ENCODE measurements at places on chromosomes 4 and X.
A peak's percentile ranks its signal among the peaks of the same experiment; 100 is the strongest.

DNA sequence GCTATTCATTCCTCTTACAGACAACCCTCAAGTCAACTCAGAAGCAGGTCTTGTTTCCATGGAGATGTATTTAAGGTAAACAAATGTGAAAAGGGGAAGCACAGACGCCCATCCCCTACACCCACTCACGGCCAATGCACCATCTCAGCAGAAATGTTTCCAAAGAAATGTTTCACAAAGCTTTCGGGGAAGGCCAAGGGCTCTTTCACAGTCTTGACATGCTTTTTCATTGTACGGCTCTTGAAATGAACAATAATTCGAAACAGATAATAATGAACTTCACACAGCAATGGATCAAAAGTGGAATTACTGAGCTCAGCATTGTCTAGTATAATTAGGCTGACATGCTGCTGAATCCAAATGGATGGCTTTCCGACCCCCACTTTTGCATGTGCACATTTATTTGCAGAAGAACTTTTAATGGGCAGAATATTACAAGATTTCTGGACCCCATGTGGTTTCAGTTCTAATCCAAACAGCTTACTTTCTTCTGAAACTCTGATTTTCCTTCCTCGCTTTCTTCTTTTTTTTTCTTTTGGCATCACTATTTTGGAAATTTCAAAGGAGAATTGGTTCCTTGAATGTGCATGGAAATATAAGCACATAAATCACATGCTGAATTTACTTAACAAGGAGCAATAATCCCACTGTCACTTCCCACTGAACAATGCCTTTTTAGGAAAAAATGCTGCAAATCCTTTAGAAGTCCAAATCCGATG, 160.9 kb downstream of the SMIM20 start:
- DNase-seq: no peak

DNA sequence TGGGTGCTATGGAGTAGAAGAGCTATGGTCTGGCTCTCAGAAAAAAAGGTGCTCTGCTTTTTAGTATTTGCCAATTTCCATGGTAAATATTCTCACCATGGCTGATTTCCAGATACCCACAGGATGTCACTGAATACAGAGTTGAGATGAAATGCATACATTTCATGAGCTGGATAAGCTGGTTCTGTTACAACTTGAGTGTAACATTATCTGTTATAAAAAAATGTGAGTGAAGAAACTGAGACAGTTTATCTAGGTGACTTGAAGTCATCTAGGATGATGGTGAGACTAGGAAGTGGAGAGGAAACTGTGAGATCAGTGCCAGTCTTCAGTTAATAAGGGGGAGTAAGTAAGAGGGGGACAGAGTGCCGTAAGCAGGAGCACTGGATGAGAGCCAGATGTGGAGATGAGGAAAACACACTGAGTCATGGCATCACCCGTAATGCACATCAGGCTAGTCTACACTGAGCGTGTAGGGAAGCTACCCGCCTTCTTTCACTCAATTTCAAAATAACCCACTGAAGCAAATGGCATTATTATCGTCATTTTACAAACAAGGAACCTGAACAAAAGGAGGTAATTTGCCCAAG, 5.0 kb downstream of the HPSE start:
- DNase-seq: no peak

DNA sequence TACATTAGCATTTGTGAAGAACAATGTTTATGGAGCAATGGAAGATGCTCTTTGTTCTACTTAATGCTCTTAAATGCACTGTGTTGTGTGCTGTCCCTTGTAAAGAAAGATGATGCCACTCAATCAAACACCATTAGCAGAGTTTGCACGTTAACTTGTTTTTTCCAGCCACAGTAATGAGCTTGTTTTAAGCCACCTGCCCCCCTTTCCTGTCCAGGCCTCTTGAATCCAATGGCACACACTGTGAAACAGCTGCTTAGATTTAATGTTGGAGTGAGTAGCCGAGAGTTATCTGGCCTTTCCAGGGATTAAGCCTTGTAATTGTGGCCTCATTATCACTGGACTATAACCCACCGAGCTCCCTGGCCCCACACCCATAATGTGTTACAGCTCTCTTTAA, 86.0 kb downstream of the PAK3 start:
- DNase-seq: no peak

- no peak for DNase-seq
Observed at GRCh38 chrX:16953606-16954211, 7.3 kb downstream of the REPS2 start.

GRCh38 chr4:76232681-76233080, 18.8 kb upstream of the FAM47E start:
- no peak for DNase-seq

- DNase-seq: no peak
Observed at GRCh38 chr4:150379454-150379853, 202.5 kb upstream of the MAB21L2 start.

DNA sequence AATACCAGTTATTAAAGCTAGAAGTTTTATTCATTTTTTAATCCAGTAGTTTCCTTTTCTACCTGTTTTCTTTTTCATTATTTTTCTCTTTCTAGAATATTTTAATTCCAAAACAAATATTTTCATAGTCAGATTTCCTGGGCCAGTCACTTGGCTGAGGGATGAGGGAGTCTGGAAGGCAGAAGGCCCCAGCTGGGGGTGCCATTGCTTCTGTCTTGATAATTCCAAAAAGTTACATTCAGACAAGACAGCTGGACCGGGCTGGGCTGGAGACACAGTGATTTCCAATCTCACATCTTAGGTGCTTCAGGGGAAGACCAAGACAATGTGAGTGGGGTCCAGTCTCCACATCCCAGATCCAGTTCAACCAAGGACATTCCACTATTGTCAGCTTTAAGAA, 263.5 kb downstream of the TMA16 start:
- DNase-seq: no peak

- DNase-seq: no peak
Observed at GRCh38 chr4:150136481-150136880, 58.2 kb downstream of the DCLK2 start.

- DNase-seq: no peak
Observed at GRCh38 chr4:80249144-80249543, 17.3 kb upstream of the FGF5 start.

- DNase-seq: no peak
Observed at GRCh38 chr4:181821039-181822004, 421.9 kb upstream of the TENM3 start.

GRCh38 chr4:158768555-158769174, at the start of gene FNIP2:
FNIP2 (plus strand) TSS chr4:158769026; CDS start chr4:158769213, 187 bp downstream.
- peak; percentile 82 for DNase-seq

DNA sequence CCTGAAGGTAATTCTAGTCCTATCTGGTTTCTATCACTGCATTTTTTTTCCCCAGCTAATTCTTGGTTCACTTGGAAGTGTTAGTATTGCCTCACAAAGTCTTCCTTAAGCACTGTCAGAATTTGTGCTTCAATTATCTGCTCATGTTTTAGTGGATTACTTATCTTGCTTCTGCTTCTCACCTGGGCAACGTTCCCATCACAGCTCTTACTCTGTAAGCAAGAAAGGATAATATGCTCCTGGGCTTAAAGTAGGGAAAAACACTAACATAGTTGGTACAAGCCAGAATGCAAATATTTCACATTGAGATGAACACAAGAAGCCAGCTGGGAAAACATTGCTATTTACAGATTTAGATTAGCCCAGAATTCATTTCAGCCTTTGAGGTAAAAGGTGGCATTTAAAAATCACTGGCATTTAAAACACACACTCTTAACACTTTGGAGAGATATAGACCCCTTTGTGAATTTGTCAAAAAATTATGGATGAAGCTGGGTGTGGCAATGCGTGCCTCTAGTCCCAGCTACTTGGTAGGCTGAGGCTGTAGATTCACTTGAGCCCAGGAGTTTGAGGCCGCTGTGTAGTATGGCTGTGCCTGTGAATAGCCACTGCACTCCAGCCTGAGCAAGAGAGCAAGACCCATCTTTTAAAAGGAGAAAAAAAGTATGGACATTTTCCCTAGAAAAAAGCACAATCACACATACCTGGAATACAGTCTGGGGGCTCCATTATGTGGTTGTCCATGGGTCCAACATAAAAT, 6.6 kb upstream of the PTPN13 start:
- DNase-seq: no peak

DNA sequence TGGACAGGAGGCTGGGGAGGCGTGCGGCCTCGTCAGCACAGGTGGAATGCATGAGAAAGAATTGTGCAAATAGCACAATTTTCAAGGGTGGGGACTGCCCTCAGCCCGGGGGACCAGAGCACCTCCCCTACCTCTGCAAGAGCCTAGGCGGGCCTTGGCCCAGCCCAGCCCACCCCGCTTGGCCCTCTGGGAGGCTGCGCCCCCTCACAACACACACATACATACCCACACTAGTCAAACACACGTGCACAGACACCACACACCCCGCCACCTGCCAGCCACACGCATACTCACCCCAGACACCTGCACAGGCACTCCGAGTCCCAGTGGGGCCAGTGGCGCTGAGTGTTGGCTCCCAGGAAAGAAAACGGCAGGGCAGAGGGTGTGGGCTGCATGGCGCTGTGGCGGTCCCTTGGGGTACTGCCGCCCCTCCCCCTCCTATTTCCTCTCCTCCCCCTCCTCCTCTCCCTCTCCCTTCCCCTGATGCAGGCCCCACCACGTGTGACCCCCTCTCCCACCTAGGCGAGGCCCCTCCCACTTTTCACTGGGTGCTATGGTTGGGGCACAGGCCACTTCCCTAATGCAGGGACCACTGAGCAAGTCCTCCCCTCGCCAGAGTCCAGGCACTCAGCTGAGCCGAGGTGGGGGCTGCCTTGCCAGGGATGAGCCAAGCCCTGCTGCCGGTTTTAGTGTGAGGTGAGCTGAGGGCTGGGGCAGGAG, 84.5 kb downstream of the FAM53A start:
- no peak for DNase-seq

DNA sequence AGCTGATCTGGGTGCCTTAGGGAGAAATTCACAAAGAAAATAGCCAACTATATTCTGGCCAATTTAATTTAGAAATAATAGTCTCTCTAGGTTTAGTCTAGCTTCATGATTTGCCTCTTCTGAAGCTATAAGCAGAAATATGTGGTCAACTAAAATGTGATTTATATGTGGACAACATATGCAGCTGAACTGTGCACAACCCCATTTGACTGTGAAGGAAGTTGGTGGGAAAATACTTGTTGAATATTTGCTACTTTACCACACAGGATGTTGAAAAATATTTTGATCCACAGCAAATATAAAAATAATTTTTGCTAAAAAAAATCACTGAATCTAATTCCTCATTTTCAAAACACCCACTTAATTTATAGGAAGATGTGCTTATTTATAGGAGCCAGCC, 15.7 kb upstream of the RNF128 start:
- no peak for DNase-seq

DNA sequence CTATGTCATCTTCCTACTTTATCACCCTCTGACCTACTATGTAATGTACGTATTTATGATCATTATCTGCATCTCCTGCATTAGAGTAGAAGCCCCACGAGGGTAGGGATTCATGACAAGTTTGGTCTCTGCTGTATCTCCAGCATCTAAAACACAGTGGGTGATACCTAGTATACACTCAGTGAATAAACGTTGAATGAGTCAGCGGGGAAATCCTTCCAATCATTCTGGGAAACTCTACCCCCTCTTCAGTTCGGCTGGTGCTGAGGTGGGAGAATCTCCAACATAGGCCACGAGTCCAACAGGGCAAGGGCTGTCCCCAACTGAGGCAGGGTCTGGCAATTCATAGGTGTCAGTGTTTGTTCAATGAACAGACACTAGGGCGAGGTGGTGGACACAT, 74.4 kb upstream of the EFNB1 start:
- no peak for DNase-seq

GRCh38 chr4:141730805-141731204, 94.4 kb downstream of the IL15 start:
- no peak for DNase-seq

DNA sequence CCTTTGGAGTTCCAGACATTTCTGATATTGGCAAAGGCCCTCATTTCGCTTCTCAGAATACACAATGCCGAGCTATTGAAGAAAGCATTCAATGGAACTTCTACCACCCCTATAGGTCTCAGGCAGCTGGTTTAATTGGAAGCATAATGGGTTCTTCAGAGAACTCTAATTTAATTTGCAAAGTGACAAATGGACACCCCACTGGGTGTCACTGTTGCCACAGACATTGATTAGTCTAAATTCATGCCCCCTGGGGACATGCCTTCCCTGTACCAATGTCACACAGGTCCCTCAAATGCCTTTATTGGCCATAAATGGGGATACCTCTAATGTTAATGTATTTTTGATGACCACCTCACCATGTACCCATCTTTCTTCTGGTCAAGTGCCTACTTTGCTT, 22.9 kb upstream of the TMEM255A start:
- no peak for DNase-seq

DNA sequence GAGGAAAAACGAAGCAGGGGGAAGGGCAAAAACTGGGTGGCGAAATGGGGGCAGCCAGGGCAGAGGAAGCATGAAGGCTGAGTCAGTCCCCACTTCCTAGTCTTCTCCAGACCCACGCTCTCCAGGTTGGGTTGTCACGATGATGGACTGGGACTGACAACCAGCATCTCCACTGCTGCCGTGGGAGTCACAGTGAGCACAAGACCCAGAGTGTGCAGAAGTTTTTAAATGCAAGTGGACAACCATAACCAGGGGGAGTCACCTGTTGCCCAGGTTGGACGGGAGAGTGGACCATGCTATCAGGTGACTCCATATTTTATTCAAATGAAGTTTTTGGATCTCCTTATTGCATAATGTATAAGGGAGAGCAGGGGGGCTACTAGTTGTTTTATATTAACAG, 511.4 kb upstream of the ZFP42 start:
- no peak for DNase-seq

- DNase-seq: no peak
Observed at GRCh38 chr4:20486433-20486832, 213.8 kb upstream of the PACRGL start.

DNA sequence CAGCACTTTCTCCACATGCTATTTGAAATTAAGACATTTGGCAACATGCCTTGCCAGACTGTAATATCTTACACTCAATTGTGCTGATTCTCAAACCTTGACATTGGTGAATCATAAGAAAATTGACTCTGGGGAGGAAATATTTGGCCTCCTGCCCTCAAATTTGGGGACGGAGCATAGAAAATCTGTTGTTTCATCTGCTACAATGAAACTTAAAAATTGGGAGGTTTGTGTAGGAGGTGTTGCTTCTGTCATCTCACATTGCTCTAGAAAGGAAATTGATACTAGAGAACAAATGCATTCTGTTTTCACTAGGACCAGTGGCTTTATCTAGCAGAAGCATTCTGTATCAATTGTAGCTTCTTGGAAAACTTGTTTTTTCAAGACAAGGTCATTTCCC, 5.3 kb downstream of the OCRL start:
- no peak for DNase-seq

GRCh38 chrX:134461437-134461836, 1.5 kb downstream of the HPRT1 start:
- DNase-seq: no peak

- no peak for DNase-seq
Observed at GRCh38 chr4:121785479-121785878, 15.6 kb upstream of the EXOSC9 start.

- no peak for DNase-seq
Observed at GRCh38 chr4:7252051-7252450, 59.7 kb downstream of the SORCS2 start.

GRCh38 chr4:155338196-155338595, 38.6 kb downstream of the MAP9 start:
- DNase-seq: no peak
